ENCODE measurements at places on chromosomes 1 and 21.

DNA sequence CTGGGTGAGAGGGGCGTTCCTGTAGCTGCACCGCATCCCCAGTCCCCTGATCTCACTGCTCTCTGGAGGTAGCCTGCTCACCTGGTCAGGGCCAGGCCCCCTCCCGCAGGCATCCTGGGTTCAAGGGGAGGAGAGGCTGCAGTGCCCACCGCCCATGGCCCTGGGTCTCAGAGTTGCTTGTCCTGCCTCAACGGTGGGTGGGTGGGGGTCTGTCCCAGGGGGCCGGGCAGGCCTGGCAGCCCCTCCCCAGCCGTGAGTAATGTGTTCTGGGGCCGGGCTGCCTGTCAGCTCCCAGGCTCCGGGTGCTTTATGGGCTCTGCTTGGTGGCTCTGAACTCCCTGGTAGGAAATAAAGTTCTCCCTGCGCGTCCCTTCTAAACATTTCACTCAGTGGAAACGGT is 126.9 kb downstream of the CASZ1 start:
- no peak for DNase-seq

- no peak for DNase-seq
Measured at GRCh38 chr1:217369996-217370551, 260.8 kb downstream of the GPATCH2 start.

- no peak for DNase-seq
Measured at GRCh38 chr1:71307451-71307850, 226.6 kb upstream of the ZRANB2 start.

DNA sequence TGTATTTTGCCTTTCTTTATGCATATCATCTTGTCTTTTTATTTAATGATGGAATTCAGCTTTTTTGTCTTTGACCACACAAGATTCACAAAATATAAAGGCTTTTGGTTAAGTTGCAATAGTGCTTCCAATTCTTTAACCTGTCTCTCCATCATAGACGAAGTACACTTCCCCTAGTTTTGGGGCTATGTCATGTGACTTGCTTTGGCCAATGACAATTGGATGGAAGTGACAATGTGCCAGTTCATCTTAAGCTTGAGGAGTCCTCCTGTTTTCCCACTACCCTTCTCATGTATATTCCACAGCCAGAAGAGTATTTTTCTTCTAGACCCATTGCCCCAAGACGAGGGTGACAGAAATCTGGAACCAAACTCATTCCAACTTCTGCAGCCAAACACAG is 419.6 kb upstream of the BRINP3 start:
- no peak for DNase-seq

DNA sequence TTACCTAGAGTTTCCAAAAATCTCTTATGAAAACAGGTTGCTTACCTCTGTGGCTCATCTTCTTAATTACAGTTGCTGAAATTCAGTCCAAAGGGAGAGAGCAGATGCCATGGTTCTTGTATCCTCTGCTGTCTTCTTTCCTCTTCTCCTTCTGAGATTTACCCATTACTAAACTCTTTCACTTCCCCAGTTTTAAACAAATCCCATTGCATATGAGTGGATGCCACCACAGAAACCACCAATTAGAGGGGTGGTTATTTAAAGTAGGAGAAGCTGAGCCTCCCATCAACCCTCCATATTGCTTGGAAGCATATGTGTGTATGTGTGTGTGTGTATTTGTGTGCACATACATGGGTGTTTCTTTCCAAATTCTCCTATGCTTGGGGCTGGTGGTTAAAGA is 128.5 kb upstream of the KCNK1 start:
- no peak for DNase-seq

DNA sequence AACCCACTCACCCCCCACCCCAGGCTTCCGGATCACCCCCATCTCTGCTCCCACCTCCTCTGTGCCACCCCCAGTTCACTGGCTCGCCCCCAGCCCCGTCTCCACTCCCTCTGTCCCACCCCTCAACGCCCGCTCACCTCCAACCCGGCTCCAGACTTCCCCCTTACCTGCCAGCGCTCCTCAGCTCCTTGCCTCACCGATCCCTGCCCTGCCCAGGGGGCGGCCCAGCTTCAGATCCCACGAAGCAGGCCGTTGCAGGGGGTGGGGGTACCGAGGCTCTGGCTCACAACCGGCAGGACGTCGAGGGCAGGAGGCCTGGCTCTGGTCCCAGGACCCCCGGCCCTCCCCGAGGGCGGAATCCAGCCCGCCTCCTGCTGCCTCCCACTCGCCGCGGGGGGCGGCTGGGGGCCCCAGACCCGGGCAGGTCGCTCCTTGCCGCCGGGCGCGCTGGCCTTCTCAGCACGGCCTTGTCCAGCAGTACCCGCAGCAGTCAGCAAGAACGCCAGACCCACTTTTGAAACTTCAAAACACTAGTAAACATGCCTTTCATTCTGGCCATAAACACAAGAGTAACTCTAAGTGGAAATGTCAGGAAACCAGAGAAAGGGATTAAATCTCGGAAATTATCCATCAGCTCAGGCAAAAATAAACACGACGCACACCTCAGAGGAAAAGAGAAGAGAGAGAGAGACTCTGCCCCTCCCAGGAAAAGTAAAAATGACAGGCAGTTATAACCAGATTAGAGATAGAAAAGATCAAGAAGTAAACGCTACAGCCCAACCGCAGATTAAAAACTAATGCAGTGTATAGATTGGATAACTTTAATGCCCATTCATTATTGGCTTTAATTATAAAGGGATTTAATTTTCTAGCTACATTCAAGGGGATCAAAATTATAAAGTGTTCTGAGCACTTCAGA is 1.0 kb upstream of the FAM89A start:
- DNase-seq = no peak

DNA sequence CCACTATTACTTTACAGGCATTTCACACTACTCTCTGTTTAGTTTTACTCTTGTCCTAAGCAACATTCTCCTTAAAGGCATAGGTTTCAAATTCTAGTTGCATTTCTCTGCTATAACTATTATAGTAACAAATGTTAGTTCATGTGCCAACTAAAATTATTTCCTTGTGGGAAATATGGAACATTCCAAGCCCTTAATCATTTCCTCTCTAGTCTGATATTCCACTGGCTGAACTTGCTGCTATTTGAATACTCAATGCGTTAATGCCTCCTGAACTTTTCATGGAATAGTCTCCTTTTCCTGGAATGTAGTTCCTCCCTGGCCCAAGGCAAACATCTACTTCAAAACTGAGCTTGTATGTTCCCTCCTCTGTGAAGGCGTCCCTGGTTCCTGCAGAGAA is 19.3 kb upstream of the TBX19 start:
- DNase-seq = no peak

- DNase-seq = no peak
Measured at GRCh38 chr1:210920716-210921694, 212.9 kb downstream of the KCNH1 start.

GRCh38 chr1:248837045-248837780 is 811 bp upstream of the ZNF672 start:
- no peak for DNase-seq

- DNase-seq = no peak
Measured at GRCh38 chr1:36609241-36610027, 126.7 kb upstream of the CSF3R start.

DNA sequence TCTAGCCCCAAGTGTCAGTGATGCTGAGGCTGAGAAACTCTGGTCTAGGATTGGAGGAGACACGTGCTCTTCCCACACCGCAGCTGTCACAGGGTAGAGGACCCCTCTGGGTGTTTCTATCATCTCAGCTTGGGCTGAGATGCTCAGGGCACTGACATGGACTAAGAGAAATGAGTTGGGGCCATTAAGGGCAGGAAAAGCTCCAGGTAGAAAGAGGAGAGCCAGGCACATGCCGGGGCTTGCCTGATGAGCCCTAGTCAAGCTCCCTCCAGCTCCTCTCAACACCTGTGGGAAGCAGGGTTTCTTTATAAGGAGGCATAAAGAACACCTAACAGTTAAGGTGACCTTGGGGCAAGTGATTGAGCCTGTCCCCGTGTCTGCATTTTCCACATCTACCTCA is 17.3 kb downstream of the ABCA4 start:
- DNase-seq = no peak

DNA sequence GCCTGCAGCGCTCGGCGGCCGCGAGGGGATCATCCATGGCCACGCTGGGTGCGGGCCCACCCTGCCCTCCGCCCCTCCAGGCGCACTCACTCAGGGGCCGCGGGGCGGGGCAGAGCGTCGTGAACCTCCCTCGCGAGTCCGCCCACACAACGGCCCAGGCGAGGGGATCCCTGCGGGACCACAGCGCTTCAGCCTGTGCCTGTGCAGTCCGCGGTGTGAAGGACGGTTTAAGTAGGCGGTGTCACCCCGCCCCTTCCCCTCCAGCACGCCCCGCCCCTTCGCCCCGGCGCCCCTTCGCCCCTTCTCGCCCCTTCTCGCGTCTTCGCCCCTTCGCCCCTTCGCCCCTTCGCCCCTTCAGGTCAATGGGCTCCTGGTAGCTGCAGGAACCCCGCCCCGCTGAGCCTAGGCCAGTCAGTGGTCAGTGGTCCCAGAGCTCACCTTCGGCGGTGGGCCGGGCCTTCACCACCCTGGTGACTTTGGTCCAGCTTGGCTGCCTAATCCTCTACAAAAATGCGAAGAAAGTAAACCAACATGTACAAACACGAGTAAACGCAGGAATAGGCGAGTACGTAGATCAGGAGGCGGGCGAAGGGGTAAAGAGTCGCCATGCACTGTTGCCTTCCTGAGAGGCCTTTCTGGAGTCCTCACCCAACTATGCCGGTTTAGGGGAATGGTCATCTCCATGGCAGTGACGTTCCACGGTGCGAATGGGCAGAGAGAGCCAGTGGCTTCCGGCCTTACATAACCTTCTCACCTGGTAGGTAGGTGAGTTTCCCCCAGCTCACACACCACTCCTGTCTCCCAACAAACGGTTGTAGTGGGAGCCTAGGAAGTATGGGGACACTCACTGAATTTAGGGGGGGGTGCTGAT is 19.6 kb upstream of the DMRTB1 start:
- no peak for DNase-seq

DNA sequence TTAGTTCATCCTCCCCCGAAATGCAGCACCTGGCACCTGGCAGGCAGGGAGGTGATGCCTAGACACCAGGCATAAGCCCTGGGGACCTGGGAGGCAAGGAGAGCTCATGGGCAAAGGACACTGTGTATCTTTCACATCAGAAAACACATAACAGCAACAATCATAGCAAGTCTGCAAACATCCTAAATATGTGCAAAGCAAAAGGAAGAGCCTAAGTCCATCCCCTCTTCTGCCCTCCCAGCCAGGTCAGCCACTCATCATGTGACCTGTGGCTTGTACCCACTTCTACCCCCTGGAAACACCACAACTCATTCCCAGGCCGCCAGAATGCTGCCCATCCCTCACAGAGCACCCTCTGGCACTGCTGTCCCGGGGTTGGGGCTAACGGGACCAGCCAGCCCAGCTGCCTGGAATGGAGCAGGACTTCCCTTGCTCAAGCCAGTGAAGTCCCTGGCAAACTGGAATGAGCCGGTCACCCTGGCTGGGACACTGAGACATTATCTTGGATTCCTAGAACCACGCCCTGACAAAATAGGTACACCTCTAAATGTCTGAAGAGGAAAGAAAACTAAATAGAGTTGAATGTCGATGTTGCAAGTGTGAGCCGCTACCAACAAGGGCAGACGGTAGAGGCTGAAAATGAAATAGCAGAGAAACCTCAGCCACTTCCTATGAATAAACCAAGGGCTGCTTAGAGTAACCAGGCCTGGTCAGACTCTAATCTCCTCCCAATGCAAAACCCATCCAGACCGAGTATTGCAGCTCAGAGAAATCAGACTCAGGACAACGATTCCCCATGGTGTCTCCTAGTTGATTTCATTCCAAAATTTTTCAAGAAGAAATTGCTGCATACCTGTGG is 29.4 kb downstream of the TMPRSS2 start:
- no peak for DNase-seq

DNA sequence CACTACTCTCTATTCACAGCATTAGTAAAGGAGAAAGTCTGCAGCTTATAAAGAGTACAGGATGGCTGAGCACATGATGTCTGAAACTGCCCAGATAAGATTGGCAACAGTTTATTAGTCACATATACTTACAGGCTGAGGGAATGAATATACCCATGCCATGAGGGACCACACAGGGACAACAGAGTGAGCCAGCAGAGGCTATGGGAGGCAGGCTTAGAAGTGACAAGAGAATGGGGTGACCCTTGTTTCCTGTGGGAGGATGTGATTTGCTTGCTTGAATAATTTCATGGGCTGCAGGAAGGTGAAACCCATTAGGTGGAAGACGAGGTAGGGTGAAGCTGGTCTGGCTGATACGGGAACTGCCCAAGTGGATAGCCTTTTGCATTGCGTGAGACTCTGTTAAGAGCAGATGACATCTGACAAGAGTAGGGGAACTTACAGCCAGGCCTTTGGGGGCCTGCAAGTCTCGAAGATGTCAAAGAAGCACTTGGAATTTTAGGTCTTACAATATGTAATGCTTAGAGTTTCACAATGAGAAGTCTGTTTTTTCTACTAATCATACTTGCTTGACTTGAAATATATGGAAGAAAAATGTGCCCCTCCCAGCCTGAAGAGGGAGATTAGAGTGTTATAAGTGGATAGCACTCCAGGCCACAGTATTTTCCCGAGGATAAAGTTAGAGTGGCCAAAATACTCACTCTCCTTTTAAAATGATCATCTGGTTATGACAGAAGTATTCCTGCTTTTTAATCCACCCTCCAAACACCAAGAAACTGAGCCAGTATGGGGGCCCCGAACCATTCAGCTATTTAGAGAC is 34.6 kb upstream of the TNFSF4 start:
- no peak for DNase-seq

- DNase-seq = no peak
Measured at GRCh38 chr21:26881504-26882228, 36.5 kb upstream of the ADAMTS1 start.

- no peak for DNase-seq
Measured at GRCh38 chr21:15219894-15220293, 155.1 kb upstream of the NRIP1 start.

GRCh38 chr1:100912019-100912418 is 16.1 kb downstream of the SLC30A7 start:
- no peak for DNase-seq
